ENCODE measurements at places on chromosomes 6 and 20.

- no peak for DNase-seq
Observed at GRCh38 chr6:151512481-151512880, 18.7 kb downstream of the CCDC170 start.

GRCh38 chr6:17580518-17581048, 19.5 kb upstream of the FAM8A1 start:
- DNase-seq, result peak; percentile 37

DNA sequence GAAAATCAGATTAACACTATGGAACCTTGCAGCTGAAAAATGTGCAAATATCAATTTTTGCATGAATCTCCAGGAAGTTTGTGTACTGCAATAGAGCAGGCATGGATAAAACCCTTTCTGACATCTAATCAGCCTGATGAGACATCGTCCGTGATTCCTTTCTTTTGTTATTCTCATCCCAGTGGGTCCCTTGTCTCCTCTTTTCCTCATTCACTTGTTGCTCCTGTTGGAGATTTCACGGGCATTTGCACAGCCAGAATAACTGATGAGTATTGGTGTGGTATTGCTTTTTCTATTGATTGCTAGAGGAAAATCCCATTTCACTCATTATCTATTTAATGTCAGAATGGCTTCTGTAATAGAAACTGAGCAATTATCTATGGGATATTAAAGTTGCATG, 39.9 kb downstream of the SCGN start:
- DNase-seq, result no peak

DNA sequence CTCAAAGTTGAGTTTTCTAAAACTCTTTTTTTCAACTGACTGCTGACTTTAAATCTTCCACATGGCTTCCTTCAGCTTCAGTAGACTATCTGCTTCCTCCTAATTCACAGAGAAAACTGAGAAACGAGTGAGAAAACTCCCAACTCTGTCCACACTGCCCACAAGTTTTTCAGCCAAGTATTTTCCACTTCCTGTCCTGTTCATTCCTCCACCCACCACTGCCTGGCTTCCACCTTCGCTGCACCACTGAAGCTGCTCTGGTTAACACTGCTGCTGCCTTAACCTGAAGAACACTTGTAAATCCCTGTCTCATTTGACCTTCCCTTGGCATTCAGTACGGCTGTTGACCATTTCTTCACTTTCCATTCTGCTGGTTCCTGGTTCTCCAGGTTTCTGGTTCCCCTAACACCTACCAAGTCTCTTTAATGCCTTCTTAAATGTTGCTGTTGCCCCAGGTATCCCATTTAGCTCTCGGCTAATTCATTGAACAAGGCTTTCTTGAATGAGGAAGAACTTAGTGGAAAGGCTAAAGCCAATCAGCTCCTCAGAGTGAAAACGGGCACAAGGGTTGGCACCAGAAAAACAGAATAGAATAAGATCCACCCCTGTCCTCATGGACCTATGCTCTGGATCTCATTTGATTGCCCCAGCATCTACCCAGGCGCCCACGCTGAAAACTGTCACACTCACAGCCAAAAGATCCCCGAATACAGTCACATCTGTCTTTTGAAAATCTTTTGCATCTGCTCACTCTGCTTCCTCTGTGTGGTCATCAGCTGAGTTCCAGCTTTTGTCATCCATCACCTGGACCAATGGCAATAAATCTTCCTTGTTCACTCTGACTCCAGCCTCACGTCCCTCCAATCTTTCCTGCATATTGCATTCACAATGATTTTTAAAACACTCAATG, 104.4 kb upstream of the TAB2 start:
- peak; percentile 53 for DNase-seq

- DNase-seq, result no peak
Observed at GRCh38 chr6:43271103-43271815, 26.8 kb upstream of the SLC22A7 start.

- peak; percentile 75 for DNase-seq
Observed at GRCh38 chr6:14117158-14118090, at the start of gene CD83. Gene CD83 (plus strand): TSS chr6:14117772. CDS start chr6:14117812, 40 bp downstream.

GRCh38 chr6:38792356-38792755, 77.2 kb downstream of the DNAH8 start:
- DNase-seq, result no peak

DNA sequence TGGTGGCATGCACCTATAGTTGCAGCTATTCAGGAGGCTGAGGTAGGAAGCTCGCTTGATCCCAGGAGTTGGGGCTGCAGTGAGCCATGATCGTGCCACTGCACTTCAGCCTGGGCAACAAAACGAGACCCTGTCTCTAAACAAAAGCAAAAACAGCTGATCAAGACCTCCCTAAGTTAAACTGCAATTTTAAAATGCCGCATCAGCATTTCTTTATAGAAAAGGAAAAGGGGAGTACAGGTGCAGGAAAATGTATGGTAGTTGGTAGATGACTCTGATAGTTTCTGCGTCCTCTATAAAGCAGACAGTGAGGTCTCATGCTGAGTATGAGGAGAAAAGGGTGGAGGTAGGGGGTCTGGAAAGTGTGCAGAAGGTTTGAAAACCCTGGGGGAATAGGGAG, 8.9 kb upstream of the TBCC start:
- no peak for DNase-seq

DNA sequence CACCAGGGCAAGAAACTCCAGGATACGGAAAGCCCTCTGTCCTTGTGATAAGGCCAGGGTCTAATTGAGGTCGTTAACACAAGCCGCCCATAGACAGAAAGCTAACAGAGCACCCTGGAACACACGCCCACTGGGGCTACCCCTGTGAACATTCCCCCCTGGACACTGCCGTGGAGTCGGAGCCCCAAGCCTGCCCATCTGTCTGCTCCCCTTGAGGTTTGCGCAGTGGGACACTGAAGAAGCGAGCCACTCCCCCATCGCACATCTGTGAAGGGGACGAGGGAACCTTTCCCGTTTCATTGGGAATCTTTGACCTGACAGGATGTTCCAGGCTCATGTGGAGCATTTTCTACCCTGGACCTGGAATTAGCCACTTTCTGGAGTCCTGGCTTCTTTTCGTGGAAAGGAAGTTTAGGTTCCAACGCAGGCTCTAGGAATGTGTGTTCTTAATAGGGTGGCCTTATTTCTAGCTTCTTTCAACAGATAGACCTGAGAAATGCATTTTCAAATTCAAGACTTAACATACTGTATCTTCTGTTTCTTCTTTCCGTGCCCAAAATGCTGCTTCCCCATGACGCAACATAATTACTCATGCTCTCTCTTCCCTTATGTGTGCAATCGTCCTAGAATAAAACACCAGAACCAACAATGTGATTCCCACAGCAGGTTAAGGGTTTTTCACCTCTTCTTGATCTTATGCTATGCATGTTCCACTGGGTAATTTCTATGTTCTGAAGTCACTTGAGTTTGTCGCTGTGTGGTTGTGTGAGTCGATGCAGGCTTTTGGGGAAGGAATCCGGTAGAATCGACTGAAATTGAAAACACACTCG, 161.1 kb downstream of the ERMARD start:
- no peak for DNase-seq

DNA sequence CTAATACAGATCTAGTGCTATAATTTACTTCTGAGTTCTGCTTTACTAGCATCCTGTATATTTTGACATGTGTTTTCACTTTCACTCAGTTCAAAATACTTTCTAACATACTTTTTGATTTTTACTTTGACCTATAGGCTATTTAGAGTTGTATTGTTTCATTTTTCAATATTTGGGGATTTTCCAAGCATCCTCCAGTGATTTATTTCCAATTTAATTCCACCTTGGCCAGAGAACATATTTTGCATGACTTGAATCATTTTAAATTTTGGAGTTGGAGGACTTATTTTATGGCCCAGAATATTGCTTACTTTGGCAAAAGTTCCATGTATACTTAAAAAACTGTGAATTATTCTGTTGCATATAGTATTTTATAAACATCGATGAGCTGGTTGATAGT, 1215.6 kb upstream of the MAP3K7 start:
- DNase-seq, result no peak

- DNase-seq, result no peak
Observed at GRCh38 chr6:96787846-96788580, 49.3 kb downstream of the GPR63 start.

DNA sequence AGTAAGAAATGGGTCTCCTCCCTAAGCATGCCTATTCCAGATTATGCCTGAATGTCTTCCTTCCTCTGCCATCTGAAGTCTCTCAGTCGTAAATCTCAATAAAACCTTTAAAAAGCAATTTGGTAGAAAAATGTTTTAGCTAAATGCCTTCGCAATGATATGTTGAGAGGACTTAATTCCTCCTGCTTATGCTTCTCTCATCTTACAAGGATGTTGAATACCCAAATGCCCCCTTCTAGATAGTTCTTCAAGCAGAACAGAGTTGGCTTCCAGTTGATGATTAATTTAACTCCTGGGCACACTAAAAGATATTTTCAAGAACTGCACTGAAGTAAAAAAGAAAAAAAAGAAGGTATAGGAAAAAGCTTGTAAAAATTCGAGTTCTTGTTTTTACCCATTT, 275.0 kb upstream of the SPTLC3 start:
- no peak for DNase-seq

DNA sequence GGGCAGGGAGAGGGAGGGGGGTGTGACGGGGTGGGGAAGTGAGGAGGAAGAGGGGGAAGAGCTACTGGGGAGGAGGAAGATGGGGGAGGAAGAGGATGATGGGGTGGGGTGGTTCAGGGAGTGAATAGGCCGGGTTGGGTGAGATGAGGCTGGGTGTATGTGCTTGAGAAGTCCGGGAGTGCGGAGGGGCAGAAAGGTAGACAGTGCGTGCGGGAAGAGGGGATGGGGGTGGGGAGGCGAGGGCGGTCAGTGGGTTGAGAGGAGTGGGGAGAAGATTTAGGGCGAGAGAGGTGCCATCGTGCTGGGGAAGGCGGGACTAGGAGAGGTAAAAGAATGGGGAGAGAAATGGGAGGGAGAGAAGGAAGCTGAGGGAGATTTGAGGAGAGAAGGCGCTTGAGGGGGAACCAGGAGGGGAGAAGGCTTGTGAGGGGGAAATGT, 30.9 kb upstream of the NOTCH4 start:
- DNase-seq, result no peak

- no peak for DNase-seq
Observed at GRCh38 chr20:42945234-42945994, 244.3 kb downstream of the PTPRT start.

DNA sequence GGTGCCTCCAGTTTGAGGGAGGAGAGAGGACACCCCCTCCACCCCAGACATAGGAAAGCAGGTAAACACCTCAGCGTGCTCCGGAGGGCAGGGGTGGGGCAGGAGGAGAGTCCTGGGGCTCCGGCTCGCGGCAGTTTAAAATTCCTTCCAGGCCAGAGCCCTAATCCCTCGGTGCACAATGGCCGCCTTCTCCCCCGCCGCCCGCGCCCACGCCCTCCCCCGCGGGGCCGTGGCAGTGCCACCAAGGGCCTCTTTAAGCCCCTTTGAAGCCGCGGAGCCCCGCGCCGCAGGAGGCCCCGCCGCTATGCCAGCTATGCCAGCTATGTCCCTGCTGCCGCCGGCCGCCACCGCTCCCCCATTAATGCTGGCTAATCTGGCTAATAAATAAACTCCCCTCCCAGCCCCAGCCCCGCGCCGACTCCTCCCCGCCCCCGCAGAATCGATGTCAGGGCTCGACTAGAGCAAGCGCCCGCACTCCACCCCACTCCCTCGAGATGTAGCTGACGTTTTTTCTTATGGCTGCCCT, 125.1 kb downstream of the MRPL14 start:
- no peak for DNase-seq

- DNase-seq, result no peak
Observed at GRCh38 chr6:79170431-79170830, 64.1 kb downstream of the HMGN3 start.

DNA sequence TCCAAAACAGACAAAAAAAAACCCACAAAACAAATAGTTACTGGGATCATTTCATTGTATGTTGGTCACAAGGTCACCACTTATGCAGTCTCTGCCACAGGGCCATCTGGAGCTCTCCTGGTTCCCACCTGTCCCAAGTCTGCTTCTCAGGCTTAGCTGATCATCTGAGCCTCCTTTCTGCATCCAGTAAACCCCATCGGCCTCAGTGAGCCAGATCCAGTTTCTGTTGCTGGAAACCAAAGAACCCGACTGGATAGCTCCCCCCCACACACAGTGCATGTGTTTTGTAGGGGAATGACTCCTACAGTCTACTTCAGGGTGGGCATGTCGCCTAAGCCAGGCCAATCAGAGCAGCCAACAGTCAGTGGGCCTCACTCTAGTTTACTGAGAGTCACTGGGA, 233.3 kb downstream of the PREX1 start:
- no peak for DNase-seq

GRCh38 chr6:8029243-8029870, 34.8 kb downstream of the BLOC1S5 start:
- no peak for DNase-seq

- no peak for DNase-seq
Observed at GRCh38 chr6:139327038-139327437, 35.2 kb upstream of the TXLNB start.

- no peak for DNase-seq
Observed at GRCh38 chr20:51463998-51464397, 78.5 kb downstream of the NFATC2 start.

- no peak for DNase-seq
Observed at GRCh38 chr6:84657025-84657424, 107.4 kb downstream of the TBX18 start.

DNA sequence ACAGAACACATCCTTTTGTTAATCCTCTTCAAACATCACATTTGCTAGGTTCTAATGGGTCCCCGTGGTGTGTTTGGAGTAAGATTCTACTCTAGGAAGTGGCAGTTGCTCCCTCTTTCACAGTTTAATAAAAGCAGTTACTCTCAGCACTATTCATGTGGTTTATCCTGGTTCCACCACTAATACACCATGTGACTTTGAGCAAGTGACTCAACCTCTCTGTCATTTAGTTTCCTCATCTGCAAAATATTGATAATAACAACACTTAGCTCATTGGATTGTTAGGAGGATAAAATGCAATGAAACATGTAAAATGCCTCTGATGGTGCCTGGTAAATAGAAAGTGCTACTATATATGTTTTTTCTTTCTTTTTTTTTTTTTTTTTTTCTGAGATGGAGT, 488.0 kb upstream of the NOX3 start:
- DNase-seq, result no peak

DNA sequence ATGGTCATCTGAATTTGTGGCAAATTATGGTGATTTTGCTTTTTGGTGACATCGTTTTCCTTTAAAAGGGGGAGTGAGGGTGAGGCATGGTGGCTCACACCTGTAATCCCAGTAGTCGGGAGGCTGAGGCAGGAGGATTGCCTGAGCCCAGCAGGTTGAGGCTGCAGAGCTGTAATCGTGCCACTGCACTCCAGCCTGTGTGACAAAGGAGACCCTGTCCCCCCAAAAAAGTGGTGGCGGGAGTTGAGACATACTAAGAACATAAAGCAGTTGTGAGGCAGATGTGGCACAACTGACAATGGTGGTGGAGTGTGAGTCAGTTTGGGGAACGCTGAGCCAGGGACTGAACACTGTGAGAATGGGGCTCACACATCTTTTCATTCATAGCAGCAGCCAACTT, 45.5 kb downstream of the ADNP start:
- no peak for DNase-seq

- DNase-seq, result no peak
Observed at GRCh38 chr6:1613688-1614447, 4.2 kb downstream of the FOXC1 start.

DNA sequence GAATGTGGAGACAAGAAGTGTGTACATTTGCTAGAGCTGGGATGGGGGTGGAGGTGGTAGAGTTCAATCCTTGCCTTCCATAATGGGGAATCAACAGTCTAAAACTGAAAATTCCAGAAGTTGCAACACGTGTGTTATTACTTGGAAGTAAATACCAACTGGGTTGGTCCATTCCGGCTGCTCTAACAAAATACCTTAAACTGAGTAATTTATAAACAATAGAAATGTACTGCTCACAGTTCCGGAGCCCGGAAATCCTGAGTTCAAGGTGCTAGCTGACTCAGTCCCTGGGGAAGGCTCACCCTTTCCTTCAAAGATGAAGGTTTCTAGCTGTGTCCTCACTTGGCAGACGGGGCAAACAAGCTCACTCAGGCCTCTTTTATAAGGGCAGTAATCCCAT, 59.0 kb downstream of the RIN2 start:
- DNase-seq, result no peak
